ENCODE measurements at places on chromosomes 12 and 14.

GRCh38 chr14:20750194-20750593 lies 4.5 kb downstream of the EDDM3A start:
- no peak for DNase-seq

GRCh38 chr12:127025545-127025944 lies 1241.4 kb upstream of the TMEM132C start:
- DNase-seq, result no peak

GRCh38 chr14:94158239-94158883 lies 15.8 kb upstream of the PPP4R4 start:
- no peak for DNase-seq

DNA sequence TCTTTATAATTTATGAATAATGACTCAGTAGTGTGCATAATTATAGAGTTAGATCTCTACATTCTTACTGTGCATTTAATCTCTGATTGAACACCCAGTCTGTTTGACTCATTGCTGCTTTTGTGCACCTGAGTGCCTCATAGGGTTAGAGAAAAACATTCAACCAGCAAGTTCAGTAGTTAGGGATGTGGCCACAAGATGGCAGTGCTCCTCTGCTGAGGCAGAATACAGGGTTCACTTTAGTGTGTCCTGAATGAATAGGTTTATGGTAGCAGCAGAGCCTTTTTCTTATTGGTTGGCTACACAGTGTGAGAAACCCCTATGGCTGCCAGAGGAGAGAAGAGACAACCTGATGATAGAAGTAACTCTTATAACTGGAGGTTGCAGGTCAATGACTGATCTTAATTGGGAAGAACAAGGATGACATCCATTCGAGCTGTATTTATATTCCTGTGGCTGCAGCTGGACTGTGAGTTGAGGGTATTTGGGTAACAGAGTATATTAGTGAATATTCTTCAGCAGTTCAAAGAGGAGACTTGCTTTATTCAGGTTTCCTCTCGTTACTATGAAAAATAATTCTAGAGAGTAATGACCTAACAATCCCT lies 194.9 kb upstream of the OR4E1 start:
- peak; percentile 88 for DNase-seq

- no peak for DNase-seq
Measured at GRCh38 chr12:17110316-17110715, 504.4 kb upstream of the LMO3 start.

- no peak for DNase-seq
Measured at GRCh38 chr12:61161961-61162360, 1098.2 kb upstream of the USP15 start.

DNA sequence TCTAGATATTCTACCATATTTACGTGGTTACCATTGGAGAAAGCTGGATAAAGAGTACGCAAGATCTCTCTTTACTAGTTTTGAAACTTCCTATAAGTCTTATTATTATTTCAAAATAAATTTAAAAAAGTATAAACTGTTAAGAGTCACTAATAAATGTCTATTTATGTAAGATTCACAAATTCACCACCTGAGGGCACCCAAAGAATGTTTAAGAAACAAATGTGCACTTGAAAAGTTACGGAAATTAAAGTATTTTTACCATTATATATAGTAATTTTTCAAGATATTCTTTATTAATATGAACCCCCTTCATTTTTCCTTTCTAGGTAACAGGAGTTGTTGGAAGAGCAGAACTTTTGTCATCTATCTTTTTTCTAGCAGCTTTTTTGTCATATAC lies 11.9 kb downstream of the TMTC3 start:
- no peak for DNase-seq

- no peak for DNase-seq
Measured at GRCh38 chr12:26918321-26919215, 19.2 kb downstream of the INTS13 start.

DNA sequence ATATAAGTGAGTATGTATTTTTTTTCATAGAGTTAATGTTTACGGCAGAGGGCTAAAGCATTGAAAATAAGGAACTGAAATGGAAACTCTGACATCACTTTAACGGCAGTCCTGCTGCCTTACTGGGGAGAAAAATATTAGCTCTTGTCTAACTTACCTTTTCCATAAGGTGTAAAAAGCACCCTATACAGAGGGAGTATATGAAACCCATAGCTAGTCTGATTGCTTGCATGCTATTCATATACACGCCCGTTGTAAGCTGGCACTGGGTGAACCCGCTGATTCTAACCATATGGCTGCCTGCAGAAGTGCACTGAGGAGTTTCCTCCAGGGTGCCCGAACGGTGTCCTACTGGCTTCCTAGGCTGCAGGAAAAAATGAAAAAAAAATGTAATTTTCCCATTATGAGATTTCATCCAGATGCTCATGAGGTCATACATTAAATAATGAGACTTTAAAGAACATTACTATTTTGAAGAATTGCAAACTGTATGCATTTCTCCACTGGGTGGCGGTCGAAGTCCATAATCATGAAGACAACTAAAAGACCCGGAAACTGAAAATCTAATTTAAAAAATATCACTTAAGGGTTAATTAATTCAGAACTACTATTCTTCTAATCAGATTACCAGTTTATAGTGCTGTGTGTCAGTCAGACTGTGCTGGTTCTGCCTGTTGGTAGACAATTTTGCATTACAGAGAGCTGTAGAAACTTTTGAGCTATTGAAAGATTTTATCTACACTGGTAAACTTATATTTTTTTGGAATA lies 144.7 kb downstream of the ALX1 start:
- DNase-seq, result no peak

DNA sequence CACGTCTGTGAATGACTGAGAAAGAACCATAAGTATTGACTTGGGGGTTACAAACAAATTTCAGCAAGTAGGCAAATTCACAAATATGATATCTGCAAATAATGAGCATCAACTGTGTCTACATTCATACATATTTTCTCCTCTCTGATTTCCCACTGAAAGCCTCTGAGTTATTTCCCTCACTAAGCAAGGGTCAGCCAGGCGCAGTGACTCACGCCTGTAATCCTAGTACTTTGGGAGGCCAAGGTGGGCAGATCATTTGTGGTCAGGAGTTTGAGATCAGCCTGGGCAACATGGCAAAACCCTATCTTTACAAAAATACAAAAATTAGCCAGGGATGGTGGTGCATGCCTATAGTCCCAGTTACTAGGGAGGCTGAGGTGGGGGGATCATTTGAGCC lies 80.8 kb downstream of the SLC25A21 start:
- no peak for DNase-seq

GRCh38 chr12:62737615-62738014 lies 197.3 kb downstream of the PPM1H start:
- DNase-seq, result no peak

- DNase-seq, result no peak
Measured at GRCh38 chr14:53531156-53531555, 378.0 kb upstream of the DDHD1 start.

GRCh38 chr12:26274441-26275312 lies 79.3 kb downstream of the SSPN start:
- DNase-seq, result peak; percentile 17

GRCh38 chr14:51216602-51217001 lies 23.4 kb upstream of the TMX1 start:
- DNase-seq, result no peak

Data from H1 (cell line).